Fibroblast of skin of right quadriceps (primary cell): ENCODE measurements at places on chromosomes 3 and 15.

- no peak for DNase-seq
Measured at GRCh38 chr3:10335190-10335738, 14.4 kb upstream of the SEC13 start.

GRCh38 chr15:64246364-64247189 lies 83.8 kb upstream of the PPIB start:
- DNase-seq: peak; percentile 87

- no peak for DNase-seq
Measured at GRCh38 chr3:187979564-187979963, 174.4 kb upstream of the LPP start.

DNA sequence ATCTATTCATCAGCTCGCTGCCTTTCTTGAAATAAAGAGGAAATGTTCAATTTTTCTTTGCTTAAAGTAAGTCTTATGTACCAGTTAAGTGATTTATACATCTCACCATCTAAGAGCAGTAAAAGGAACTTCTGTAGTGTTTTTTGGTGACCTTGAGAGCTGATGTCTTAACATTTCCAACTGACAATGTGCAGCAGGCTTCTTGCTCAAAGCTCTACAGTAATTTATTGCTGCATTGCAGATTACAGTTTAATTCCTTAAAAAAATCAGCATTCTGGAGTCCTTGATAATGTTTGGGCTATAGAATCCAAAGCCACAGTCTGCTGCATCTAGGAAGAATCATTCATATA lies 61.6 kb downstream of the DIPK2A start:
- DNase-seq: no peak

DNA sequence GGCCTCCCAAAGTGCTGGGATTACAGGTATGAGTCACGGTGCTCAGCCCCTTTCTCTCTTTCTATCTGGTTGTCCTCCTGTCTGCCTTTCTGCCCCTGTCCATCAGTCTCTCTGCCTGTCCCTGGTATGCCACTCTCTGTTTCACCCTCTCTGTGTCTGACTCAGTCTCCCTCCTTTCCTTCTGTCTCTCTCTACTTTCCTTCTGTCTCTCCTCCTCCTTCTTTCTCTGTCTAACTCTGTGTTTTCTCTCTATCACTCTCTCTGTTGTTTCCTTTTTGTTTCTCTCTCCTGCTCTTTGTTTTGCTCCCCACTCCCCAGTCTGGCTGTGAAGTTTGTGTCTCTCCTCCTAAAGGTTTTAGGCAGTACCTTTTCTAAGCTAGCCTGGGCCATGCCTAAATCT lies 9.1 kb upstream of the STRA6 start:
- no peak for DNase-seq

DNA sequence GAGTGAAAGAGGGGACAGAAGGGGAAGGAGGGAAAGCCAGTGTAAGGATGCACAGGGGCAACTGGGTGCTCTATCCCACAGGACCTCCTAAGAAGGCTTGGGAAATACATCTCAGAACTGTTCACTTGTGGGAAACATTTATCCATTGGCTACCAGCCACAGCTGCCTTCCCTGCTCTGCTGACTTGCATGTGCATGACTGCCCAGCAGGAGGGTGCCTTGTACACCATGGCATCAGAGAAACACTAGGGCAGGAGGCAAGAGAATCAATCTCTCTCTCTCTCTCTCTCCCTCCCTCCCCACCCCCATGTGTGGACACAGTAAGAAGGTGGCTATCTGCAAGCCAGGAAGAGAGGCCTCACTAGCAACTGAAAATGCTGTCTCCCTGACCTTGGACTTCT lies 62.9 kb upstream of the ZBTB38 start:
- peak; percentile 57 for DNase-seq

DNA sequence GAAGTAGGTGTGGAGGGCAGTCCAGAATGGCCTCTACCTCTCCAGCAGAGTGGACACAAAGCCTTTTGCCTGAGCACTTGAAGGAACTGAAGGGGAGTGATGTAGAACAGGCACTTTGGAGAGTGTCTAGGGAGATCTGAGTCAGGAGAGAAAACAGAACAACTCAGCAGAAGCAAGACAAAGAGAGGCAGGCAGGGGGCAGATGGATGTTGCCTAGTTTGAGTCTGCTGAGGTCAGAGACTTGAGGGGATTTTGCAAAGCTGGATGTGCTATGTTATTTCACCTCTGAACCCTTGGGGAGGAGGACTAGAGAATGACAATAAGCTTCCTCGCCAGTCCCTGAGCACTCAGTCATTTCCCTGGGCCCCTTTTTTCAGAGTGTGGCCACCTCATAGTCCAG lies 366.4 kb downstream of the EPHB1 start:
- DNase-seq: no peak
